ENCODE measurements at places on chromosomes 3 and 15. TPM values are rescaled to one million over a fixed set of nuclear protein-coding genes. Genes with fewer than 3 reads are reported as not detected.

The NUP210 gene
- 144 TPM for total RNA-seq

The ZNF654 gene
- total RNA-seq: 16.7 TPM

The OR5H1 gene
- total RNA-seq: not detected

The DNAJC17 gene
- 32.5 TPM for total RNA-seq

The GHSR gene
- total RNA-seq: not detected

The SLC22A13 gene
- 0.12 TPM for total RNA-seq

The IL16 gene
- 63.1 TPM for total RNA-seq

The STXBP5L gene
- total RNA-seq: not detected

The SAMD7 gene
- not detected for total RNA-seq

The GPR62 gene
- not detected for total RNA-seq

The ARHGAP31 gene
- total RNA-seq: 10.8 TPM

The C3orf20 gene
- total RNA-seq: 0.07 TPM

The LMAN1L gene
- not detected for total RNA-seq

The PPARG gene
- total RNA-seq: 2.7 TPM

The C3orf49 gene
- total RNA-seq: not detected

The CMTM8 gene
- total RNA-seq: 13.0 TPM

The HHLA2 gene
- 0.86 TPM for total RNA-seq

The PLD1 gene
- total RNA-seq: 1.4 TPM

The ADAMTS17 gene
- 0.99 TPM for total RNA-seq

The MYRIP gene
- not detected for total RNA-seq

The ERICH6 gene
- not detected for total RNA-seq

The ANKRD63 gene
- total RNA-seq: not detected

The ALDH1A2 gene
- 0.78 TPM for total RNA-seq

Measured in activated CD4-positive, alpha-beta memory T cell treated with anti-CD3 and anti-CD28 coated beads for 36 hours (primary cell).